ENCODE measurements at places on chromosomes 13 and 19.

- no peak for DNase-seq
Measured at GRCh38 chr19:4519521-4520277, 1.4 kb upstream of the PLIN4 start.

DNA sequence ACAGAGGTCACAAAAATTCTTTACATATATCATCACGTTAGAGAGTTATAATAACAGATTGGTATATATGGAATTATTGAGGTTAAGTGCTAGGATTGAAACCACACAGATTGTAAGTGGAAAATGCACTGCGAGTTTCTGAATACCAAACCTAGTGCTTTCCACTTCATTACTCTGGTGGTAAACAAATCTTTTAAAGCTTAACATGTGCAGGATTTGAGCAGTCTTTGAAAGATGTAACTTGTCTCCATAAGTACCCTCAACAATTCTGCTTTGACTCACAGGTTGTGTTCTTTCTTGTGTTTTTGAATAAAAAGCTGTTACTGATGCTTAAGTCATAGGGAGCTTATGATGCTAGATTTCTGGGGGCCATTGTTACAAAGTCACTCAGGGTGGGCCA is 314.7 kb upstream of the DACH1 start:
- no peak for DNase-seq

- no peak for DNase-seq
Measured at GRCh38 chr19:47447470-47448359, 24.0 kb downstream of the SLC8A2 start.

DNA sequence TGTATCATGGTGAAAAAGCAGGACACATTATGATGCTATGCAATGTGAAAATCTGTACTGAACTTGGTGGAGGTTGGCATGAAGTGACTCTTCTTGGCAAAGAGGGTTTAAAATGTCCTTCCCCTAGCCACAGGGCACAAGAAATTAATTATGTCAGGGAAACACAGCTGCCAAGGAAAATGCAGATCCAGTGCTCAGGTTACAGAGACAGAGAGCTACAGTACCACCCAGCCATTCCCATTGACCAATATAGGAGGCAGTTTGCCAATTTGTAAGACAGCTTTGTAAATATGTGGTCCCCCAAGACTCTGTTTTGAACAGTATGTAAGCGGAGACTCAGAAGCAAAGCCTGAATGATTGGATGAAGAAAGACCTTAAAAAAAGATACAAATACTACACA is 69.4 kb upstream of the KLF12 start:
- DNase-seq = no peak

DNA sequence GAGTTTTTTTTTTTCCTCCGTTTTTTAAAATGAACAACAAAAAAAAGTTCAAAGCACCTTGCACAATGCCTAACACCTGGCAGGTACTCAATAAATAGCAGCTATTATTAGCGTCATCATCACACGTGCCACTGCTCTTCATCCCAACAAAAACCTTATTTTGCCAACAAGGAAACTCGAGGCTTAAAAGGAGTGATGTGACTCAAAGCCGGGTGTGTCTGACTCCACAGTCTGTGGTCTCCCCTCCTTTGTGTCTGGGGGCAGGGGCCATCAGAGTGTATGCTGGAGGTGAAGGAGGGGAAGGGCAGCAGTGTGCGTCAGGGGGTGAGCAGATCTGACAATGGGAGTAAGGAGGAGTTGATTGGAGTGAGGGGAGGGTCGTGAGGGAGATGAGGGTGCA is 34.1 kb upstream of the POU2F2 start:
- DNase-seq = no peak

- DNase-seq = no peak
Measured at GRCh38 chr13:37001921-37002250, 1.3 kb downstream of the EXOSC8 start.

DNA sequence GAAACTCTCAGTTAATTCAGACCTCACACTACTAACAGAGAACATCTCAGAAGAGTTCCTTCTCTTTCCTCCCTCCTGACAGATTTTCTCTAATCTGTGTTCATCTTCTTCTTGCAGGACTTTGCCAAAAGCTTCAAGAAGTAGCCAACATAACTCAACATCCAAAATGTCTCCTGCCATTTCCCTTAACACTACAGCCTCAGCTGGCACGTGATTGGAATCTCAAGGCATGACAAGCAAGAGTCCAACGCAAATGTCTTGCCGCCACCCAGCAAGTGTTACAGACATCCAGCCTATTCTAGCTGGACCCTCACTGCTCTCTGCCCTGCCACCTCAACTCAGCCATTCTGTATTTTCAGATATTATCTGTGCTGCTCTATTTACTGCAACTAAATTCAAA is 135.1 kb downstream of the DNAJC15 start:
- no peak for DNase-seq

DNA sequence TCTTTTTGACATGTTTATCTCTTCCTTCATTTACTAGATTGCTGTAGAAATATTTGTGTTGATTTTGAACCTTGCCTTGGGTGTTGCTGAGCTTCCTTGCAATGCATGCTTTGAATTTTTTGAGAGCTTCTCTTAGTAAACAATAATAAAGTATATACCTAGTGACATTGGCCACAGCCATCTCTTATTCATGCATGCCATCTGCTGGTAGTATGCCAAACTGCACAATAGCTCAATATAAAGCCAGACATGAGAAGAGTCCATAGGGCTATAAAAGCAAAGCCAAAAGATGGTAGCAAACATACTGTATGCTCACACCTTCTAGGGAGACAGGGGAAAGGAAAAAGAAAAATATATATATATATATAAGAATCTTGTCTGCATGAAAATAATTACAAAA is 18.9 kb upstream of the ZSCAN5A start:
- DNase-seq = no peak

Data from stimulated activated CD4-positive, alpha-beta T cell treated with anti-CD3 and anti-CD28 coated beads, Interleukin-15, amount 100 ng/mL, for 1 hour (primary cell).